Nucleus accumbens (tissue), 56 donors: ENCODE measurements at places on chromosomes 5 and 9.
A peak's percentile ranks its signal among the peaks of the same experiment; 100 is the strongest.

- DNase-seq: no peak
Observed at GRCh38 chr9:86163503-86163902, 64.1 kb upstream of the GOLM1 start.

DNA sequence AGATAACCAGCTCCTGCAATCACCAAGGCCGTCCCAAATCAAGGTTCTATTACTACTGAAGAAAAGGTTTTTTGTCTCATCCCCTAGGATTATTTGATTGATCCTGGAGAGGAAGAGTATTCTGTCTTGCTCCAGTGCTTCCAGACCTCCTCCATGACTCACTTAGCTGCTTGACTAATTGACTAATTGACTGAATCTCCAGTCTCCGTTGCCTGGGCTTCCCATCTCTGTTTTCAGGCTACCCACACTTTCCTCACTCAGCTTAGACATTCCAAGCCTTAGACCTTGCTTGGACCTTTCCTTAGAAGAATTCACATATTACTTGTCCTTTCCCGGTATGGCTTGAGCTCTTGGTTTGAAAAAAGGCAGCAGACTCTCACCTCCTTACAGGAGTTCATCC is 60.6 kb downstream of the FRMD3 start:
- no peak for DNase-seq

DNA sequence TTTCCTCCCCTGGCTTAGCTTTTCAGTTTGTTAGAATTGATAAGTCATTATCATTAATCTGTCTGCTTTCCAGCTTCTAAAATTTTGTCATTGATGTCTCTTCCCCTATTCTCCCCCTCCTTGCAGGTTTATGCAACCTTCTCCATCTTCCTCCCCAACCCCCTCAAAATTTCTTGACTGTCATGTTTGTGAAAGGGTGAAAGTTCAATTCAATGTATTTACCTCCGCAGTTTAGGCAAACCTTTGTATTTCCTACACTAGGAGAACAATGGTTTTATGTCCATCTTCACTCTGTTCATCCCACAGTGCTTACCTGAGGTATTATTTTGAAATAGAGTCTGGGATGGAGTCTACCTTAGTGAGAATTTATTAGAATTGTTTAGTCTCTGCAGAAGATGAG is 117.9 kb downstream of the ALDH1A1 start:
- no peak for DNase-seq

GRCh38 chr9:36625006-36625615 is 52.4 kb downstream of the MELK start:
- peak; percentile 11 for DNase-seq

DNA sequence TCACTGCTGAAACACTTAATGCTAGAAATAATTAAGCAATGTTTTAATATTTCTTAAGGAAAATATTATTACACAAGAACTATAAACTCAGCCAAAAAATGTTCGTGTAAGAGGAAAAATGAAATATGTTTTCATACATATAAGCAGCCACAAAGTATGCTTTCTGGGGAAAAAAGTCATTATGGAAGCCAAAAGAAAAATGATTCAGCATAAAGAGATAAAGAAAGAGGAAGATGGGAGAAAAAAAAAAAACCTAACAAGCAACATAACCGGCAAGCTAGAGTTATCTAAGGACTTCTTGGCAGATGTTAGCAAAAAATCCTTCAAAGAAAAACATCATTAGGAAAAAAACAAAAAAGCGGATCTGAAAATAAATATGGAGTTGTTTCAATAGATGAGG is 179.1 kb downstream of the MUSK start:
- DNase-seq: no peak
